Activated CD4-positive, alpha-beta T cell treated with anti-CD3 and anti-CD28 coated beads, Interleukin-2, amount 10 ng/mL, durations not matched to agents 7 days and 5 days (primary cell): ENCODE measurements at places on chromosomes 4 and X.

DNA sequence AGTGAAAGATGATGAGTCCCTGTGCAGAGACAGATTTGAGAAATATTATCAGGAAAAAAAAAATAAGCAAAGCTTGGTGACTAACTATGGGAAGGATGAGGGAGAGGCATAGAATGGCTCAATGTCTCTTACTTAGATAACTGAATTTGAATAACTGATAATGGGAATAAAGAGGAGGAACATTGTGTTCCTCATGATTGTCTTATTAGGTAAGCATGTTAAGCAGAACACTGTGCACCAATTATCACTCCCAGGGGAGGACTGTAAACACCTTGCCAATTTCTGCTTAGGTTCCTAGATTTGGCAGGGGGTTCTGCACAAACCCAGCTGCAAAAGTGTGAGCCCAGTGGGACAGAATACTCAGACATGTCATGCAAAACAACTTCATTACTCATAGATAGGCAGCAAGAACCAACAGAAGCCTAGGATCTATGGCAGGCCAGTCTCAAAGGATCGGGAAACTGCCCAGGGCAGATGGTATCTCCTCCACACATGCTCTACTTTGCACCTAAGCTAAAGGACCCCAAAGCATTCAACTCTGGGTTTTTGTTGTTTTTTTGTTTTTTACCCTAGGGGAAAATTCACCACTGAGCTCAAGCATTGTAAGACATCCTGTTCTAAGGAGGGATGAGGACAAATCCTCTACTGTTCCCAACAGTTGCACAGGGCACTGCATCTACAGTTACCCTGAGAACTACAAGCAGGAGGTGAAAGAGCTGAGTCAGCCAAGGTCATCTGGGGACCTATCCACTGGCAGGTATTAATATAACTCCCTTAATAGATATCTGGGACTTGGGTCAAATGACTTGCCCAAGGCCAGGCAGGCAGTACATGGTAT lies 907.0 kb downstream of the RAPGEF2 start:
- DNase-seq: no peak

DNA sequence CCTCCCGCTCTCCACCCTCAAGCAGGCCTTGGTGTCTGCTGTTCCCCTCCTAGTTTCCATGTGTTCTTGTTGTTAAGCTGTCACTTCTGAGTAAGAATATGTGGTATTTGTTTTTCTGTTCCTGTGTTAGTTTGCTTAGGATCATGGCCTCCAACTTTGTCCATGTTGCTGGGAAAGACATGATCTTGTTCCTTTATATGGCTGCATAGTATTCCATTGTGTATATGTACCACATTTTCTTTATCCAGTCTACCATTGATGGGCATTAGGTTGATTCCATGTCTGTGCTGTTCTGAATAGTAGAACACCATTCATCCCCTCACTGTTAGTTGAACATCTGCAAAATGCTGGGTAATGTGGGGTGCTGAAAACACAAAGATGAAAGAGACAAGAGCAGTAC lies 222.9 kb downstream of the PALLD start:
- DNase-seq: no peak

GRCh38 chrX:42955349-42955748 lies 177.4 kb upstream of the PPP1R2C start:
- no peak for DNase-seq

GRCh38 chr4:103002551-103002950 lies 17.0 kb downstream of the SLC9B1 start:
- no peak for DNase-seq

DNA sequence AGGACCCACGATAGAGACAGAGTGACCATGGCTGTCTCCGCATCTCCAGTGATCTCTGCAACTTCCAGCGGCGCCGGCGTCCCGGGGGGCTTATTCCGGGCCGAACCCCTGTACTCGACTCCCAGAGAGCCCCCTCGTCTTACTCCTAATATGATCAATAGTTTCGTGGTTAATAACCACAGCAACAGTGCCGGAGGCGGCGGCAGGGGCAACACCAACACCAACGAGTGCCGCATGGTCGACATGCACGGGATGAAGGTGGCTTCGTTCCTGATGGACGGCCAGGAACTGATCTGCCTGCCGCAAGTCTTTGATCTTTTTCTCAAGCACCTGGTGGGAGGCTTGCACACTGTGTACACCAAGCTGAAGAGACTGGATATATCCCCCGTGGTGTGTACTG lies 343 bp downstream of the DACH2 start:
- no peak for DNase-seq

DNA sequence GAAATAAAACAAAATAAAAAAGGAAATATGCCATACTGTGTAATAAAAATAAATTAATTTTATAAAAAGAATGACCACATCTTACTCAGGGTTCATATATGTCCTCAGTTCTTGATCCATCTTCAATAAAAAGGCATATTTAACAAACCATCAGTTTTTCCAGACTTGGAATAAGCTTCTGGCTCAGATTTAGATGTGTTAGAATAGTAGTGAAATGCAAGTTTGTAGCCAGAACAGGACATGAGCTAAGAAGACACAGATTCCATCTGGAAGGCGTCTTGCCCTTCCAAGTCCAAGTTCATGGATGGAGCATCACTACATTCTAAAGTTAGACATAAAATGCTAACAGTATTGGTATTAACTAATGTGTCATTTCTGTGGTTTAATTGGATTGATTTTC lies 10.3 kb upstream of the LSM6 start:
- no peak for DNase-seq

DNA sequence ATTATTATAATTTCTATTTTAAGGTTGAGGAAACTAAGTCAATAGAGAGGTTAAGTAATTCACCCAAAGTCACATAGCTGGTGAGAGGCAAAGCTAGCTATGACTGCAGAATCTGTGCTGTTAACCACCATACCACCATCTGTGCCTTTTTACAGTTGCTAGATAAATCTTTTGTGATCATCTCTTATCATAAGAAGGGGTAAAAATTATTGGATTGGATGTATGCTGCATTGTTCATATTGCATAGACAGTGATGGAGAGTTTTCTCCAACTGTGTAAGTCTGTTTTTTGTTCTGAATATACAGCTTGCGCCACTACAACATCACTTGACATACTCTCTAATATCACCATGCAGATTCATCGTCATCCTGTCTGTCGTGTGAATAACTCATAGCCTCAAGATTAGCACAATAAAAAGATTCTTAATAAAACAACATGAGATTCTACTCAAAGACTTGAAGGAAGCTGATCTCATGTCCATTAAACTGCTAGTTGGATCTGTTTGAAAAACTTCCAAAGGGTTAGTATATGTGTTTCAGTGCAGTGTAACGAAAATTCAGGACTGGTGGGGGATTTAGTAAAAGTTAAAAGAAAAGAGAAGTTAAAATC lies 495.9 kb downstream of the SPRY1 start:
- DNase-seq: no peak

DNA sequence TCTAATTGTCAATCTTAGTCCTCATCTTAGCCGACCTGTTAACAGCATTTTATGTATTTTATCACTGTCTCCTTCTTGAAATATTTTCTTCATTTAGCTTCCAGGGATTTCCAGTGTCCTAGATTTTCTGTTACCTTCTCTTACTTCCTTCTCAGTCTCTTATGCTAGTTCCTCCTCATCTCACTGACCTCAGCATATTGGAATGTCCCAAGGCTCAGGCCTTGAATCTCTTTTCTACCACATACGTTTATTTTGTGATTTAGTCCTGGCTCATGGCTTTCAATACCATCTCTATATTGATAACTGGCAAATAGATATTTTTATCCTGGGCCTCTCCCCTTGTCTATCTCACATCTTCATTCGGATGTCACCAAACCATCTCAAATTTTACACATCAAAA lies 61.1 kb downstream of the IQCM start:
- DNase-seq: no peak

DNA sequence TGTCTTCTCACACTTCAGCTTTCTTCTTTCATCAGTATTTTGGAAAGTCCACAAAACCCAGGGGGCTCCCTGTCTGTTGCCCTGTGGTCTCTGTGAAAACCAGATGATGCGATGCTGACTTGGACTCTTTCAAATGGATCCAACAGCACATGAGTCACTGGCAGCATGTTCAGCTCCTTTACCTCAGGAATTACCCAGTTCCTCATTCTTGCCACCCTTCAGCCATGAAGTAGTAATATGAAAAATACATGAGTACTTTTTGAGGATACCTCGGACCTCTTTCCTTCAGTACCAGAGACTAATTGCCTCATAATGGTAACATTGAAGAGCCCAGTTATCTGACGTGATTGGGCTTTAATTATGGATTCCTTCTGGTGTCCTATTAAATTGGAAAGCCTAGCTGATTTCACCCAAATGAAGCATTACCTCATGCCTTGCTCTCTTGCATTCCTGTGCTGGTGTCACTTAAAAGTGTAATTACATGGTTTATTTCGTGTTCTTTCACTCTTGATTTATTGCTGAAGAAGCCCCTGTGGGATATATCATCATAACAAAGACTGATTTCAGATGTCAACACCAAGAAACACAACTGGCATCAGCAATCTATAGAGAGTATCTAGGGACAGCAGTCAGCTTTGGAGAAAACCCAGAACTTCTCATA lies 63.4 kb downstream of the NFKB1 start:
- no peak for DNase-seq

DNA sequence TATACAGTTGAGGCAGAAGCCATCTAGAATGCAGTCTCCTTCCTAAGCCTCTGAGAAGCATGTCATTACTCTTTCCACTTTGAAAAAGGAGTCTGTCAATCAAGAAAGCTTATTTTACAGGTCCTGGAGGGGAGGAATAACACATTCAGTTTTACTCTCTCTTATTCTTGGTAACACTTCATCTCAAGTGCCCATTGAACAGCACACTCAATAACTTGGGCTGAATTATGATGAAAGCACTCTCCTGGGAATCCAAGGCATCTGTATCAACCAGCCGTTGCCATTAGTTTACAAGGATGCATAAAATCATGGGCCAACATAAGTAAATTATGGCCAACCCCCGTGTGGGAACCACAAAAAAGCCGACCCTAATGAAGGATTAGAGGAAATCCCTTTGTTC lies 282.4 kb downstream of the C4orf33 start:
- no peak for DNase-seq

GRCh38 chr4:147790412-147790811 lies 58.5 kb downstream of the ARHGAP10 start:
- DNase-seq: no peak

DNA sequence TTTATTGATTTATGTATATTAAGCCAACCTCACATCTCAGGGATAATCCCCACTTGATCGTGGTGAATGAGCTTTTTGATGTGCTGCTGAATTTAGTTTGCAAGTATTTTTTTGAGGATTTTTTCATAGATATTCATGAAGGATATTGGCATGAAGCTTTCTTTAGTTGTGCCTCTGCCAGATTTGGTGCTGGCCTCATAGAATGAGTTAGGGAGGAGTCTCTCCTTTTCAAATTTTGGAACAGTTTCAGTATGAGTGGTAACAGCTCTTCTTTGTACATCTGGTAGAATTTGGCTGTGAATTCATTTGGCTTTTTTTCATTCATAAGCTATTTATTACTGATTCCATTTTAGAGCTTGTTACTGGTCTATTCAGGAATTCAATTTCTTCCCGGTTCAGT lies 197.2 kb upstream of the NDST4 start:
- DNase-seq: no peak

GRCh38 chrX:119635799-119636198 lies 29.6 kb upstream of the NKRF start:
- DNase-seq: no peak

- no peak for DNase-seq
Observed at GRCh38 chrX:47880927-47881326, 44.2 kb downstream of the ZNF81 start.

- no peak for DNase-seq
Observed at GRCh38 chr4:183266371-183266770, 53.7 kb downstream of the CLDN22 start.

- no peak for DNase-seq
Observed at GRCh38 chrX:11786862-11787261, 28.8 kb downstream of the MSL3 start.

DNA sequence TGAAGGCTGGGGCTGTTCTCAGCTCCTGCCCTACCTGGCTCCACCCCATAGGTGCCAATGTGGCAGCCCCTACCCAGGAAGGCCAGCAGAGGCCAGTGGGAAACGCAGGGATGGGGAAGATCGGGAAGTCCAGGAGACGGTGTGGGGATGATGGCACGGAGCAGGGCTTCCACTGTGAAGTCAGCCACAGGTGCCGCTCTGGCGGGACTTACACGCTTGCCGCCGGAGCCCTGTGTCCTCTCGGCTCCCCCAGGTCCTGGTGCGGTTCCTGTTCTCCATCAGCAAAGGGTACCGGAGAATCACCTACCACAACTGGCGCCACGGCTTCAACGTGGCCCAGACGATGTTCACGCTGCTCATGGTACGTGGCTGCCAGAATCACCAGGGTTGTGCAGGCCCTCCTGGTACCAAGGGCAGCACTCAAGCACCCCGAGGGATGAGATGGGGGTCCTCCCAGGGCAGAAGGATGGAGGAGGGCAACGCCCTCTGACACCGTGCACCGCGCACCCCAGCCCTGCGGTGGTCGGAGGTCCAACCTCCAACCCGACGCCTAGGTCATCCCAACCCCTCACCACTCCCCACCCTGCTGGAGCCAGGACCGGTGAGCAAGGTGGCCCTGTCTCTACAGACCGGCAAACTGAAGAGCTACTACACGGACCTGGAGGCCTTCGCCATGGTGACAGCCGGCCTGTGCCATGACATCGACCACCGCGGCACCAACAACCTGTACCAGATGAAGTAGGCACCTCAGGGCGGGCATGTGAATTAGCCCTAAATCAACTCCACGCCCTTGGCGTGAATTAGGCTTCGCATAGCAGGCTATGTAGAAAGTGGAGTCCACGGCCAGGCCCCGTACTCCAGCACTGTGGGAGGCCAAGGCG lies 12.0 kb downstream of the ATP5ME start:
- no peak for DNase-seq

DNA sequence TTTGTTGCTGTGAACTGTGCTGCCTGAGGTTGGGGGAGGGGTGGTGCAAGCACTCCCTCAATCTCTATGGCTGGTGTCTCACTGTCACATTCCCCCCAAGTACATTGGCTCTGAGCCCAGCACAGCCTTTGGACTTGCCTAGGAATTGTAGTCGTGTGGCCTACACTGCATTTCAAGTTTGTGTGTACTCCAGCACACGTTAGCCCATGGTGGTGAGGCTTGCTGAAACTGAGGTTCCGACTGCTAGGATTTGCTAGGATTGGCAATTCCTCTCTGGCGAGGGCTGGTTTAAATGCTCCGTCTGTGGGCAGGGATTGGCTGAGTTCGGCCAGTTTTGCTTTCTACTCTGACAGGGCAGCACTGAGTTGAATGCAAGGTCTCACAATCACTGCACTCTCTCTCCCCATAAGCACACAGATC lies 121.7 kb upstream of the CXXC4 start:
- DNase-seq: no peak
